ENCODE measurements at places on chromosomes 2 and 18.
A peak's percentile ranks its signal among the peaks of the same experiment; 100 is the strongest.

DNA sequence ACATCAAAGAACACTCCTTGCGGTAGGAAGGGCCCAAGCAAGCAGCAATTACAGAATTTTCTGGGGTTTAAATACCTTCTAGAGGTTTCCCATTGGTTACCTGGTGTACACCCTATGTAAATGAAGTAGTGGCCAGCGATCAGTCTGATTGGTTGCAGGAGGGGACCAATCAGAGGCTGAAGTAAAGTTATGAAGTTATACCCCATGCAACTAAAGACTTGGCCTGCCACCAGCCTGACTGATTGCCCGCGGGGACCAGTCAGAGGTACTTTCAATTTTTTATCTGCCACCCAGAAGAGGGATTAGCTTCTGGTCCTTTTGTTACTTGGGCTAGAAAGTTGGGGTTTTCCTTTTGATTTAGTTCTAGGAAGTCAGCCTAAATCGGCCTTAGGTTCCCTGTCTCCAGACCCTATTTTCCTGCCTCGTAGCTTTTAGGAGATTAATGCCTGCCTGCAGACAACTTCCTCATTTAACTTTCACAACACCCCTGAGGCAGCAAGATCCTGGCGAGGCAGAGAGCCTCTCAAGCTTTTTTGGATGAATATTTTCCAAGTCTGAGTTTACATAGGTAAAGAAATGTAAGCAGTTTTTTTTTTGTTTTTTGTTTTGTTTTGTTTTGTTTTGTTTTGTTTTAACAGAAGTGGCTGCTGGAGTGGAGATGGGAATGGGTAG, 1.5 kb upstream of the DGUOK start:
- DNase-seq = no peak

GRCh38 chr2:133986081-133986837, 267.6 kb upstream of the MGAT5 start:
- peak; percentile 14 for DNase-seq

GRCh38 chr2:130957915-130958314, 121.2 kb downstream of the ARHGEF4 start:
- no peak for DNase-seq

GRCh38 chr18:1914489-1914888, 656.8 kb downstream of the METTL4 start:
- no peak for DNase-seq

- DNase-seq = no peak
Measured at GRCh38 chr18:27109451-27109850, 75.7 kb downstream of the CHST9 start.

All from AG04449 (cell line).